ENCODE measurements at places on chromosomes 11 and 22.
A peak's percentile ranks its signal among the peaks of the same experiment; 100 is the strongest.

DNA sequence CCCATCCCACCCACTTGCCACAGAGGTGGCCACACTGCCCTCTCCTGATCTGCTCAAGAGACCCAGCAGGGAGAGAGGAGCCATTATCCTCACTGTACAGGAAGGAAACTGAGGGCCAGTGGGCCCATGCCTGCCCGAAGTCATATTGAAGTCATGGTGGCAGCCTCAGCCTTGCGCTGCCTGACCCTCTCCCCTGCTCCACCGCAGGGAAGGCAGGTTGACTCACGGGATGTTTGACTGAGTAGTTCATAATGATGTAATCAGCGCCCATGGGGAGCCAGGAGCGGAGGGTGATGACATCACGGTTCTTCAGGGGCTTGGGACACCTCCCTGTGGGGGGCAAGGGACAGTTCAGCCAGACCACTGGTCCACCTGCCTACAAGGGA, 6.1 kb upstream of the ARAP1 start:
- no peak for DNase-seq

- DNase-seq: no peak
These were observed 534.3 kb downstream of the NTM start for GRCh38 chr11:131904756-131905155.

DNA sequence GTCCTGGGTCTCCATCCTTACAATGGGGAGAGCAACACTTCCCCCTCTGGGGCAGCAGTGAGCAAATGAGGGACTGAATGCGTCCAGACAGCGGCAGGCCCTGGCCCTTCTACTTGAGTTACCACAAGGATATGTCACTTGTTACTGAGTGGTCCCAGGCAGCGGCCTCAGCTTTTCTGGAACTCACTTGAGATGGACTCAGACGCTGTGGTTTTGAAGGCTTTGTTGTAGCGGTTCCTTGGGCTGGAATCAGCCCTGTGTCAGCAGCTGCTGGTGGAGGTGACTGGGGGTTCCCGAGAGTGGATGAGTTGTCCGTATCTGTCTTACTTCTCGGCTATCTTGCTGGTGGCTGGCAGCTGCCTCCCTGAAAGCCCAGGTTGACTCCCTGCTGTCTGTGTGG, 77.0 kb downstream of the MICAL2 start:
- no peak for DNase-seq

- peak; percentile 93 for DNase-seq
These were observed 122.6 kb downstream of the APOL5 start for GRCh38 chr22:35840302-35840739.

DNA sequence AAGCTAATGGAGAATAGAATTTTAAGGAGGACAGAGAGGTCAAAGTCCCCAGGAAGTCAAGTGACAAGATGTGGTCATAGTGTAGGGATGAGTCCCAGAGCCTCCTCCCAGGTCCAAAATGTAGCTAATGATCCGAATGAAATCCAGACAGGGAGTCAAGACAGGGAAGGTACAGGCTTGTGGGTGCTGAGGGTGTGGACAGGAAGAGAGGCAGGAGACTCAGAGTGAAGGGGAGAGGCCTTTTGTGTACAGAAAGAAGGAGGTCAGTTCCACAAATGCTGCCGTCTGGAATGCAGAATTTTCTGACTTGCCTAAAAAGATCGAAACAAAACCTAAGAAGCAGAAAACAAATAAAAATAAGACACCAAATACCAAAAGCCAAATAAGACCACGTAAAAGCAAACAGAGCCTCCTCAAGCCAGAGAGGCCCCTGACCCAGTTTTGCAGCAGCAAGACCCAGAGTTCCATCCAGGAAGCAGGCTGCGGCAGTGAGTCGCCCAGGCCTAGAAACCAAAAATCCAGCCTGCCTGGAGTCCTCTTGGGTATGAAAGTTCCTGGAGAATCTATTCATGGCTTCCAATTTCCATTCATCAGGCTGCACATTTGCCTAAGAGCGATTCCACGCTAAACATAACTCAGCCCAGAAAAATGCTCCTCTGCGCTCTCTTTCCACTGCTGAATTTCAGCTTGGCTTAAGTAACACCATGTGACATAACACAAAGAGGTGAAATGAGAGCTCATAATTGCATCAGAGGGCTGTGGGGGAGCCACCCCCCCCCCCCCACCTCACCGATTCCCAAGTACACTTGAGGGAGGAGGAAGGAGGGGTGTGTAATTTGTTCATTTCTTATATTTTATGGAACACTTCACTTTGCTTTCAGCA, 71.2 kb downstream of the KIRREL3 start:
- DNase-seq: no peak

- DNase-seq: no peak
These were observed 501.9 kb downstream of the CNTN5 start for GRCh38 chr11:99522467-99523173.

DNA sequence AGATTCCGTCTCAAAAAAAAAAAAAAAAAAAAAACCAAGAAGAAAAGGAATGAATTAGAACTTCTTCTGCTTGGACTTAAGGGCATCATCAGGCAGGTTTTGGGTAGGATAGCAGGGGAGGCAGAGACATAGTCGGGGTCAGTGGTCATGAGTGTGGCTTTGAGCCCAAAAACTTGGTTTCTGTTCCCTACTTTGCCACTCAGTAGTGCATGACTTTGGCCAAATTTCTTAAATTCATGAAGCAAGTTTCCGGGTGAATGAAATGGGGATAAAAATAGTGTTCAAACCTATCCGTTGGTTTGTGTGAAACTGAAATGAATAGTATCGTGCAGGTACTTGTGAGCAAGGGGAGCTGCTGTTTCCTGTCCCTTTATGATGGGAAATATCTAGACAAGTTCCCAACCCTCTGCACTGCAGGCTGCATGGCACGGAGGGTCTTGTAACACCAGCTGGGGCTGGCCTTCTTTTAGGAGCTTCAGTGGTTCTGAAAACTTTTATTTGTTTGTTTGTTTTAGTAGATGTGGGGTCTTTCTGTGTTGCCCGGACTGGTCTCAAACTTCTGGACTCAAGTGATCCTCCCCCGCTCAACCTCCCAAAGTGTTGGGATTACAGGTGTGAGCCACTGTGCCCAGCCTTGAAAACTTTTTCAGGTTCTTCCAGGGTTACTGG, 18.4 kb downstream of the NEAT1 start:
- no peak for DNase-seq

GRCh38 chr11:35916270-35916669, 27.6 kb upstream of the LDLRAD3 start:
- DNase-seq: no peak

GRCh38 chr22:45039133-45039532, 29.3 kb upstream of the PHF21B start:
- DNase-seq: no peak

GRCh38 chr11:121122328-121122727, 21.3 kb downstream of the TECTA start:
- no peak for DNase-seq

DNA sequence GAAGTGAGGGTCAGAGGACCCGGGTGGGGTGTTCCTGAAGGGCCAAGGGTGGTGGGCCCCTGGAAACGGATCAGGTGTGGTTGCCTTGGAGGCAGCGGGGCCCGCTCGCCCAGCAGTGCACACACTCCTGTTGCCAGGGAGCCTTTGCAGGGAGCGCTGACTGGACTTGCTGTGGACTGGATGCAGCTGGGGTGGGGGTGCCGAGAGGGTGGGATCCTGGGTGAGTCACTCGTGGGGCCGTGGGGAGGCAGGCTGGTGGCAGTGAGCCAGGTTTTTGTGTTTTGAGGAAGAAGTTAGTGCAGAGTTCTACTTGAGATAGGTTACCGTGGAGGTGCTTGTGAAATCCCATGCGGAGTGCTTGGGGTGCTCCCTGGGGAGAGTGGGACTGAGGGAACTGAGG, 1.3 kb downstream of the MRPL23 start:
- no peak for DNase-seq

GRCh38 chr11:116109228-116109627, 605.0 kb upstream of the CADM1 start:
- no peak for DNase-seq

GRCh38 chr11:66068923-66069714, 953 bp upstream of the PACS1 start:
- no peak for DNase-seq

GRCh38 chr11:76153571-76153923, 52.8 kb downstream of the WNT11 start:
- no peak for DNase-seq

DNA sequence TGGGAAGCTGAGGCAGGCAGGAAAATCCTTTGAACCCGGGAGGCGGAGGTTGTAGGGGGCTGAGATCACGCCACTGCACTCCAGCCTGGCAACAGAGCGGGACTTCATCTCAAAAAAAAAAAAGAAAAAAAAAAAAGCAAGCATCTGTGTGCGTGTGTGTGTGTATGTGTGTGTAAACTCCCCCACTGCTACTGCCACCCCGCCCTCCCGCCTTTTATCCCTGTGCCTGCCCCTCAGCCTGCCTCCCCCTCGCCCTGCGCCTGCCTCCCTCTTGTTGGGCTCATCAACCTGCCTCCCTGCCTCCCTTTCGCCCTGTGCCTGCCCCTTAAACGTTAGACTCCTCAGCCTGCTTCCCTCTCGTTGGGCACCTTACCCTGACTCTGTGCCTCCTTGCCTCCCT, 18.0 kb downstream of the TMEM258 start:
- no peak for DNase-seq

- DNase-seq: no peak
These were observed 2.2 kb downstream of the TMEM80 start for GRCh38 chr11:697811-698311.

DNA sequence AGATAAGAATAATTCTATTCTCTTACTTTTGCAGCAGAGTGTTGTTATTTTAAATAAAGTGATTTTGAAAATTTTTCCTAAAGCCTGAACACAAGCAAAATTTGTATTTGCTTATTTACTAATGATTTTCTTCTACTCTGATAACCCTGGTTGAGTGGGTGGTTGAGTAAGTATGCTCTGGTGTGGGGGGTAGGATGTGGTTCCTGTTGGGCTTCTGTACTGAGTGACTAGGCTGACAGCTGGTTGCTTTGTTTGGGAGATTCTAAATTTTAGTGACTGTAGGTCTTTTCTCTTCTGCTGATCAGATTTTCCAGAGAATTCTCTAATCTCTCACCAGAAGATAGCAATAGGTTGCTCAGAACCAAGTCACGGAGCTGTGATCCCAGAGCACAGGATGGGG, 61.6 kb downstream of the METTL15 start:
- DNase-seq: no peak

GRCh38 chr11:105824457-105825013, 197.5 kb downstream of the MSANTD4 start:
- DNase-seq: no peak

DNA sequence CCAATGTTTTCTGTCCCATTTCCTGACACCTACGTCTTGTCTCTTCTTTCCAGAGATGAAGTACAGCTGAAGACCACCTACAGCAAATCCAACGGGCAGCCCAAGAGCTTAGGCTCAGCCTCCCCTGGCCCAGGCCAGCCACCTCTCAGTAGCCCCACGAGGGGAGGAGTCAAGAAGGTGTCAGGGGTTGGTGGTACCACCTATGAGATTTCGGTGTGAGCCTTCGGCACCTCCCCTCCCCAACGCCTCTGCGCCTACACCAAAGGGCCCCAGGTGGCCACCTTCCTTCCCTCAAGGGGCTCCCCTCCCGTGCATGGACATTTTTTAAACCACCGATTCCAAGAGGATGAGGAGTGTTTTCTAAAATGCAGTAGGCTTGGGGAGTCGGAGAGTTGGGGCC, 12.2 kb downstream of the MED19 start:
- DNase-seq: no peak

GRCh38 chr11:32151027-32151426, 60.2 kb downstream of the RCN1 start:
- no peak for DNase-seq

DNA sequence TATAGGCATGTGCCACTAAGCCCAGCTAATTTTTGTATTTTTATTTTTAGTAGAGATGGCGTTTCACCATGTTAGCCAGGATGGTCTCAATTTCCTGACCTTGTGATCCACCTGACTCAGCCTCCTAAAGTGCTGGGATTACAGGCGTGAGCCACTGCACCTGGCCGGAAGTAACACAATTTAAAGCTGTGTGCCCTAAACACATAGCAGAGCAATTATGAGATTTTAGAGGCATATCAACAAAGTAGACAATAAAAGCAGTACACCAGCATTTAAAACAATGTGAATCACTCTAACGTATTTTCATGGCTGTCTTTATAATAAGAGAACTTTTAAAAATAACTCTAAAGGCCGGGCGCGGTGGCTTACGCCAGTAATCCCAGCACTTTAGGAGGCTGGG, 42.4 kb downstream of the PRR14L start:
- no peak for DNase-seq

DNA sequence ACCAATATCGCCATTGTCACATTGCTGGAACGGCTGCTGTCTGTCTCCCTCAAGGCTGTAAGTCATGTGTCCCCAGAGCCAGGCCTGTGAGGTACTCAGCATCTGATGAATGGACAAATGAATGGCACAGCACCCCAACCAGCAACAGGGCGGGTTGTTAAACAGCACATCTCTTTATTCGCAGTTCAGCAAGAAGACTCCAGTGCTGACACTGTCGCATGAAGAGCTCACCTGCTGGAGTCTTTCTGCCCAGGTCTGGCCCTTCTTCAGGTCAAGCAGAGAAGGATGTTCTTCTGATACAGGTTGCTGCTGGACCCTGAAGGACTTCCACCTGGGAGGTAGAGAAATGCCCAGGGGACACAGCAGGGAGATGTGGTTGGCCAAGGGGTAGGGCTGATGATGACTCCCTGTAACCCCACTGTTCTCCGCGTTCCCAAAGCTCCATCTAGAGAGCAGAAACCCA, 4.8 kb downstream of the SPATA19 start:
- DNase-seq: no peak

DNA sequence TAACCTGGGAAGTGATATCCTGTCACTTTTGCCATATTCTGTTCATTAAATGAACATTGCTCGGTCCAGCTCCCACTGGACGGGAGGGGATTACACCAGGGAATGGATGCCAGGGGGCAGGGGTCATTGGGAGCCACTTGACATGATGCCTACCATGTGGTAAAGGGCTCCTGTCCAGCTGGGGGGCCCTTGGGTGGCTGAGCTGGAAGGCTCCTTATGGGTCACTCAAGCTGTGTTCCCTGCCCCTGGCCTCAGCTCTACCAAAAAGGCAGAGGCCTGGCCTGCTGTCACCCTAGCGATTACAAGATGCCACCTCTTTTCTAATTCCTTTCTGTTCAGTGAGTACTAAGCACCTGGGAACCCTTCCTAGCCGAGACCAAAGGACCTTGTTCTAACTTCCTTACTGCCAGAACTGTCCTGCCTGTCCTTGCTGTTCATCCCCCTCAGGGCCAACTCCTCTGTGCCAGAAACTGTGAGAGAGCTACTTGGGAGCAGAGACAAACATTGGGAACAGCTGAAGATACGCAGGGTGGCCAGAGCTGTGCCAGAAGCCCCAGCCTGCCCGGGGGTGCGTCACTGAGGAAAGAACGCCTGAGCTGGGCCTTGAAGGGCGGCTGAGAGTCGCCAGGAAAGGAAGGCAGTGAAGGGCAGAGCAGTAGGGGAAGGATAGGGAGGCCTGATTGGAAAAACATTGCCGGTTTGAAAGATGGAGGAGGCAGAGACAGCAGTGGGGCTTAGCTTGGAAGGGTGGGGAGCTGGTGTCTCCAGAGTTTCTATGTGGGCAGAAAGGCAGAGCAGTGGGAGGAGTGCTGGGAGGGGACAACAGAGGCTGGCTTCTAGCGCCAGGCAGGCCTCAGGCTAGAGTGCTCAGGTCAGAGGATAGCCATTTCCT, 12.7 kb upstream of the UVRAG start:
- DNase-seq: no peak

GRCh38 chr11:118812485-118812884, 21.5 kb upstream of the DDX6 start:
- DNase-seq: no peak

Measured in HFF-Myc (cell line).